ENCODE measurements at places on chromosomes 2 and 18.
A peak's percentile ranks its signal among the peaks of the same experiment; 100 is the strongest.

GRCh38 chr2:98015671-98016070 is 19.9 kb upstream of the TMEM131 start:
- DNase-seq: no peak

GRCh38 chr2:86254576-86255538 is 55.6 kb downstream of the MRPL35 start:
- DNase-seq: no peak

DNA sequence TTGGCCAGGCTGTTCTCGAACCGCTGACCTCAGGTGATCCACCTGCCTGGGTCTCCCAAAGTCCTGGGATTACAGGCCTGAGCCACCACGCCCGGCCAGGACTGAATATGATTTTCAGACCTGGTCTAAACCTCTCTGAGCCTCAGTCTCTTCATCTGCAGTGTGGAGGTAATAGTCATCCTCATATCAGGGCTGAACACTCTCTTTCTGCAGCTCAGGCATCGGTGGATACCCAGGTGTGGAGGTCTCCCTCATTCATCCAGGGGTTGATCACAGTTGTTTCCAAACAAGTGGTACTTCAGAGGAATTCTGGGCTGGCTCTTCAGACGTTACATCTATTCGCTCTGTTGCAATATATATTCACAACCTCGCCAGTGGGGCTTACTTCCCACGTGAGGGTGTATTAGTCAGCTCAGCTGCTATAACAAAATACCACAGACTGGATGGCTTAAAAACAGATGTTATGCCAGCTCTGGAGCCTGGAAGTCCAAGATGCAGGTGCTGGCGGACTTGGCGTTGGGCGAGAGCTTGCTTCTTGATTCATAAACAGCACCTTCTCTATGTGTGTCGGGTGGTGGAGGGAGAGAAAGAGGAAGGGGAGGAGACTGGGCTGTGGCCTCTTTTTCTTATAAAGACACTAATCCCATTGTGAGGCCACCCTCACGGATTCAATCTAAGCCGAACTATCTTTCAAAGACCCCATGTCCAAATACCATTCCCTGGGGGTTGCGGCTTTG is 2.9 kb upstream of the MBP start:
- no peak for DNase-seq

- no peak for DNase-seq
These were observed 58.2 kb downstream of the GLS start for GRCh38 chr2:190938771-190939335.

GRCh38 chr2:145020694-145021093 is 500.8 kb upstream of the ZEB2 start:
- DNase-seq: no peak

DNA sequence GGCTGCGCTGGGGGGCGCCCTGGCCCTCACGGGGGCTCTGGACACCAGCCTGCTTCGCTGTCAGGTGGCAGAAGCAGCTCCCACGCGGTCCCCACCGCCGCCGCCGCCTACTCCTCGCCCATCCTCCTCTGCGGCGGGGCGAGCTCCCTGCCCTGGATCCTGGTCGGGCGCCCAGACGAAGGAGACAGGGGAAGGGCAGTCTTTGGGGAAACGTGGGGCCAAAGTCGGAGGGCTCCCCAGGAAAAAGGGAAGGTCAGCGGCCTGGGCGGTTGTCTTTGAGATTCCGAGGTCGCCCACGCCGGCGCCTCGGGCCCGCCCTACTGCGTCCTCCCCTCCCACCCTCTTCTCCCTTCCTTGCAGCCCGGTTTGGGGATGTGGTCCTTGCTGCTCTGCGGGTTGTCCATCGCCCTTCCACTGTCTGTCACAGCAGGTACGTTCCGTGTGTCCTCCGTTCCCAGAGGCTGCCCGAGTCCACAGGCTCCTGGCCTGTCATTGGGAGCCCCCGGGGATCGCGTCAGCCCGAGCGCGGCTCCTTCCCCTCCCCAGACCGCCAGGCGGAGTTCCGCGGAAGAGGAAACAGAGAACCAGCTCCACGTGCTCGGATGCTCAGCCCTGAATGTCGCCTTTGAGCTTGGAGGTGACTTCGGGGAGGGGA is 800 bp downstream of the IL1RL2 start:
- DNase-seq: no peak

DNA sequence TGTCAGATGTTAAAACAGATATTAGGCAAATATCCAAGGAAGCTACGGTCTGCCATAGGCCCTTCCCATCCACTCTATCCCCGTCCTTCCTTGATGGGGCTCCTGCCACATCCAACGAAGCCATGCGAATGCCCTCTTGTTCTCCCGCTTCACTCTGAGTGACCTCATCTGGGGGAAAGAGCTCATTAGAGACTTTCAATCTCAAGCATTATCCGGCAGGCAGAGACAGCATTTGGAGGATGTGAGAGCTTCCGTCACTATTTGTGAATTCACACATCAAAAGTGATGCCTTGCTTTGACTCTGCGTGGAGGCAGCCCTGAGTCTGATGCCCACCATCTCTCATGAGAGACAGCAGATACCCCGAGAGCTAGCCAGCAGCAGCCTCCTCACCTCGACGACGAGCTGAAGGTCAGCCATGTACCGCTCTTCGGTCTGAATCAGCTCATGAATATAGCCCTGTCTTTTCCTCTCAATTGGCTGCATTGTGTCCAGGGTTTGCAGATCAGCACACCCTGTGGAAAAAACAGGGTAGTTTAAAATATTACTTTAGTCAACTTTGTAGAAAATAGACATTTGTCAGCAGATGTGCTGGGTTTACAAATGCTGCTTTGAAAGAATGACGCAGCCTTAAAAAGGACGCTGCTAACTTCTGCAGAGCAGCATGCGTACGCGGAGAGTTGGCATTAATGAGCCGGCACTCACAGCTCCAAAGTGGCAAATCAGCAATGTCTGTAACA is 45.9 kb downstream of the FAM228A start:
- no peak for DNase-seq

- no peak for DNase-seq
These were observed 36.0 kb downstream of the TTC27 start for GRCh38 chr2:32663864-32664263.

GRCh38 chr18:36650266-36650665 is 178.5 kb downstream of the TPGS2 start:
- no peak for DNase-seq

DNA sequence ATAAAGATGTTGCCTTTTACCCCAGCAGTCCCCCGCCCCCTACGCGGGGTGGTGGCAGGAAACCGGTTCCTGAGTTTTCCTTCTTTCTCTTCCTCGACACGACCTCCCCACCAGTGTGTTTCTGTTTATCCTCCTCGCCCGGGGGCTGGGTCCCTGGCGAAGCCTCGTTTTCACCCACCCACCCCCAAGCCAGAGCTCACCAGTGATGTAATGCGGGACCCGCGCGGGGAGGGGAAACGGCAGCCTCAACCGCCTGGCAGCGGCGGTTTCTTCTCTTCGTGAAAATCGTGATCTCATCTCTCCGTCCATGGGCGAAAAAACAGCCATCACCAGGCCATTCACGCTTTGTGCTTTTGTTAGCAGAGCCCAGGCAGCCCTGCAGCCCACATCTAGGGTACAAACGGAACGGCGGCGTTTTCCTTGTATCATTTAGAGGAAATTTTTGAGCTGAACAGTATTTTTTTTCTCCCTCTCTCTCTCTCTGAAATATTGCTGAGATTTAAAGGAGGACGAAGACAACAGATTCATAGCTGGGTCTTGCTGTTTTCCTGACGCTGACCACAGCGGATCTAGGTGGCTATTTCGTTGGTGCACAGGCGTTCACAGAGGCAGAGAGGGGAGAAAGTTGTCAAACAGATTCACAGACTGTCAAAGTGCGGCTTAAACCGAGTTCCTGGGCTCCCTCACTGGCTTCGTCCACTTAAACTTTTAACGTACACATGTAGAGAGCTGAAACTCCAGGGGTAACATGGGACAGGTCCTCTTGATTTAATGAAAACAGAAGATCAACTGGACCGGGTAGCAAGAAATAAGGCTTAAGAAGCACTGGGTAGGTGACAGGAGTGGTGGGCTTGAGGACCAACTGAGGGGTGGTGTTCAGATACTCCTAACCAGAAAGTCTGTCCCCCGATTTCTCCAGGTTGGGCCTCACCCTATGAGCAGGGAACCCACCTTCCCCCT is 21.9 kb upstream of the PAX3 start:
- DNase-seq: no peak

- DNase-seq: no peak
These were observed 320.5 kb upstream of the ZNF521 start for GRCh38 chr18:25672490-25672889.

- DNase-seq: peak; percentile 73
These were observed 31.9 kb downstream of the C1QL2 start for GRCh38 chr2:119126650-119127049.

- DNase-seq: no peak
These were observed 853.9 kb downstream of the NRXN1 start for GRCh38 chr2:50178050-50178449.

GRCh38 chr2:209525834-209526281 is 102.0 kb downstream of the MAP2 start:
- DNase-seq: no peak

DNA sequence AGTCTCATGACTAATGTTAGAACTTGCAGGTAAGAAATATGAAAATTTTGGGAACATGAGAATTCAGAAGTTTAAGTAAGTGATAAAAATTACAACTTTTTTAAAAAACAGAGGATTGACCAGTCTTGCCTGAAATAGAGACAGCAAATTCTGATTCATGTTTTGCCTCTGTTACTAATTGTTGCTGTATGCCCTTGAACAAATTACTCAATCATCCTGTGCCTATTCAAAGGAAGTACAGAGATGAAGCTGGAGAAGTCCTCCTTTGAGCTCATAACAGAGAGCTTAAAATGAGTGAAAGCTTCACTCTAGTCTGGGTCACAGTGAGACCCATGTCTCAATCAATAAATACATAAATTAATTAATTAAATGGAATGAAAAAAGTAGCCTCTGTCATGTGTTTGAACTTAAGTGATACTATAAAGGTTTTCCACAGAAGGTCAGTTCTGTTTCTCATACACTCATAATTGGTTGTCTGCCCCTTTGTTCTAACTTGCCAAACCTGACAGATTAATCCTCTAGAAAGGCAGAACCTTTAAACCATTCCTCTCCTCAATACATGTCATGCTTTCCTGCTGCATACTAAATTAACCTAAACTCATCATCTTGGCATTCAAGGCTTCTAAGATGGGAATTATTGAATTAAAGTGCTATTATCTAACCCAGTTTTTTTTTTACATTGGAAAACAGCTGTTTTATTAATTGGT is 374.6 kb upstream of the LRATD1 start:
- no peak for DNase-seq

All from 8988T (cell line).